ENCODE measurements at places on chromosomes 4 and X.

DNA sequence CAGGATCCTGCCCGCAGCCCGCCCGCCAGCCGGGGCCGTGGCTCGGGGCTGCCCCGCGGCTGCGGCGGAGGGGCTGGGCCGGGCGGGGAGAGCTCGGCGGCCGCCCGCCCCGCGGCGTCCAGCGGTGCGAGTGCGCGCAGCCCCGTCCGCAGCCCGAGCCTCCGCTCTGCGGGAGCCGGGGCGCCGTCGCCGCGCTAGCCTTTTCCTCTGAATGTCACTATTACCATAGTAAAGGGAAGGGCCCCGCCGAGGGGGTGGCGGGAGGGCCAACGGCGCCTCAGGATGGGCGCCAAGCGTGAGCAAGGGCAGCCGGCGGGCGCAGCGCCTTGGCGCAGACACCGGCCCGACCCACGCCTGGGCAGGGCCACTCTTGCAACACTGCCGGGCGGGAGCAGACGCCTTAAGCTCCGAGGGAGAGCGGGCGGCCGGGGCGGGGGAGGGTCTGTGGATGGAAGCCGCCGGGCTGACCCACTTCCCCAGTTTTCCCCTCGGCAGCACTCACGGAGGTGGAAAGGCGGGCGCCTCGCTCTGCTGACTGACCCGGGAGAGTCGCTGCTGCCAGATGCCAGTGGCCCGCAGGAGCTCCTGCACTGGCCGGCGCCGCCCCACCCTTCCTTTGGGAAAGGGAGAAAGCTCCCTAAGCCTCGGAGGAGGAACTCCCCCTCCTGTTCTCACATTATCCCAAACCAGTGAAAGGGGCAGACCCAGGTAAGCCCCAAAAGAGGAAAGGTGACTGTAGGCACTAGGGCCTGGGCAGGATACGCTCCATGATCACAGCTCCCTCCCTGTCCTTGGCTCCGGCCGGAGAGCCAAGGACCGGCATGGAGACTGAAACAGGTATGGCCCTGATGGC is 329.4 kb downstream of the HNRNPD start:
- DNase-seq = no peak

DNA sequence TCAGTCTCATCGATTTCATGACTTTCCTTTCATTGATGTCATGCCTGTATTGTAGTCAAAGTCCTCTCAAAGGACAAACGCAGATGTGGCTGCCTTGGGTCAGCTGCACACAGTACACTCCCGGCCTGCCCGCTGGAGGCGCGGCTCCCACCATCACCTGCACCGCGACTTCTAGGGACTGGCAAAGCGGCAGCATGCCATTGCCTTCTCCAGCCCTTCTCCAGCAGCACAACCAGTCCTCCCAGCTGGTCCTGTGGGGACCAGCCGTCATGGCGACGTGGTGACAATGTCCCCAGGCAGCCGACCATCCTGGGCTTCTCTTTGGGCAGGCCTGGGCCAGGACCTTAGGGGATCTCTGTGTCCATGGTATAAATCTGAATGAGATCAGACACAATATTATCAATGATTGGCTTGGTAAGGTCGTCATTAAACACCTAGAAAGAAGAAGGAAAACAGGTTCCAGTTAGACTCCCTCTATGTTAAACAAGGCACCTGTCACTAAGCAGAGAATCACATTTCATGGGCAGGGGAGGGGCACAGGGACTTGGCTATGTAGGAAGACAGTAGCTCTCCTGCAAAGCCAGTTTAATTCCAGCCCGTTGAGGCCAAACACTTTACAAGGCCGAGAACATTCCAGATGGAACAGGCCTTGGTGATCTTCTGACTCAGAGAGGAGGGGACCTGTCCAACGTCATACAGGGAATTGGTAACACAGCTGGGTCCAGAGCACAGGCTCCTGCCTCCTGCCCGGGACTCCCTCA is 10.7 kb downstream of the CCNQ start:
- no peak for DNase-seq

DNA sequence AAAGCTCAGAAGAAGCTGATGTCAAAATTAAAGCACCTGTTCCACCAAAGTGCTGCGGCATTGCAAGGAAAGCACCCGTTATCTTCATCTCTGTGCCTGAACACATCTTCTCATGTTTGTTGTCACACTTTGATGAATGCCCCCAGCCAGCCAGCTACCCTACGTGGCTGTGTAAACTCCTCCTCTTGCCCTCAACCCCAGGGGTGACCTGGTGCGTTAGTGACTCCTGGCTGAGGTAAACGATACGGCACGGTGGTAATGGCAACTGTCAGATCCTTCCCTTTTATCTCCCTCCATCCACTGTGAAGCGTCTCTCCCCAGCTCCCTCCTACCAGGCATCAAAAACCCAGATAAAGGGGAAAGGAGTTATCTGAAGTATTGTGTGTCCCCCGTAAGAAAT is 90.6 kb upstream of the WWC2 start:
- no peak for DNase-seq

- no peak for DNase-seq
These were observed 109.7 kb upstream of the PNPLA4 start for GRCh38 chrX:8036914-8037313.

DNA sequence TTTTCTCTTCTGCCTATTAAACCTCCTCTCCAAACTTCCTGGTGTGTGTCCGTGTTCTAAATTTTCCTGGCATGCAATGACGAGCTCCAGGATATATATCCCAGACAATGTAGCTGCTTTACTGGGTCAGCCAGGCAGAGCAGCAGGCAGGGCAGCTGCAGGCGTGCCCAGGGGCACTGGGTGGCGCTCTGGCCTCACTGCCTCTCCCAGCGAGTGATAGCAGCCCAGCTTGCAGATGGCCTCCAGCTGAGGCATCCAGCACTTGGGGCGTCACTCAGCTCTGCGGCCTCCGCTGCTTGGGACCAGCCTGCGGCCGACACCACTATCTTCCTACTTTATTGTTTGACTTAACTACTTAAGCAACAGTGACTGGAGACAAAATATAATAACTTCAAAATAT is 23.0 kb upstream of the UBA6 start:
- no peak for DNase-seq
